Hypothalamus (tissue), 51 donors: ENCODE measurements at places on chromosomes 13 and 19.

- DNase-seq, result no peak
Observed at GRCh38 chr13:26474286-26474685, 83.2 kb upstream of the WASF3 start.

GRCh38 chr13:78540058-78540457 is 63.3 kb downstream of the POU4F1 start:
- DNase-seq, result no peak

- no peak for DNase-seq
Observed at GRCh38 chr13:38358684-38359083, 9.0 kb downstream of the UFM1 start.

- DNase-seq, result no peak
Observed at GRCh38 chr19:28401739-28402424, 811.1 kb downstream of the UQCRFS1 start.

DNA sequence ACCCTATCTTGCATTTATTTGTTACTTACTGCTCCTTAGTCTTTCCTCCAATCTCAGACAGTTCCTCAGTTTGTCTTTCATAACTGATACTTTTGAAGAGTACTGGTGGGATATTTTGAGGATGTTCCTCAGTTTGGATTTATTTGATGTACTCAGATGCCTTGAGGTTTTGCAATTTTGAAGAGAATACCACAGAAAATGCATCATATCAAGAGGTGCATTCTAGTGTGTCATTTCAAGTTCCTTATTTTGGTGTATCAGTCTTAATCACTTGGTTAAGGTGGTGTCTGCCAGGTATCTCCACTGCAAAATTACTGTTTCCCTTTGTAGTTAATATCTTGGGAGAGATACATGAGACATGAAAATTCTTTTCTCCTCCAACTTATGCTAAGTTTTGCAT is 75.1 kb downstream of the URI1 start:
- DNase-seq, result no peak

DNA sequence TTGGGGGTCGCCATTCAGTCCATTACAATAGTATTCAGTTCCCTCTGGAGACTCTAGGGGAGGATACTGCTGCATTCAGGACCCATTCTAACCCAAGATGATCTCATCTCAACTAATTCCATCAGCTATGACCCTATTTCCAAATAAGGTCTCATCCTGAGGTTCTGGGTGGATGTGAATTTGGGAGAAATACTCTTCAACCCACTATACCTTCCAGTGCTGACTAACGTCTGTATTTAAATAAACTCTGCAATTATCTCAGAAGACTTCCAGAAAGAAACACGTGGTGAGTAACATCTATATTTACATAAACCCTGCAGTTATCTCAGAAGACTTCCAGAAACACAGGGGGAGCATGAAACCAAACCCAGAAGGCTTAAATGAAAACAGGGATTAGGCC is 1300.7 kb downstream of the PCDH9 start:
- no peak for DNase-seq

DNA sequence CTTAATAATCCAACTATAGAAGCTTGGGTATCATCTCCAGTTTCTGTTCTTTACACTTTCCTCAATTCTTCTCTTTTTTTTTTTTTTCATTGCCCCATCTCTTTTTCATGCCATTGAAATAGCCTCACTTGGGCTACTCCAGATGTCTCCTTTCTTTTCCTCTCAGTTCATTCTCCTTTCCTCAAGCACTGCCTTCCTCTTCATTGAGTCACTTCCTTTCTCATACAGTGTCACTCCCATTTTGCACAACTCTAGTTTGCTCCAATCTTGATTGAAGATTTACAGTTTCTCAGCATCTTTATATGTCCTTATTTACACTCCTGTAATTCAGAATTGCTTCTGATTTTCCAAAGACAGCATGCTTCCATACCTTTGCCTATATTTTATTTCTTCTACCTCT is 61.3 kb downstream of the IPO5 start:
- no peak for DNase-seq

GRCh38 chr13:52027832-52028231 is 3.3 kb downstream of the UTP14C start:
- no peak for DNase-seq

- DNase-seq, result no peak
Observed at GRCh38 chr13:34003656-34004055, 185.7 kb downstream of the RFC3 start.
